ENCODE measurements at places on chromosomes 6 and 20.

DNA sequence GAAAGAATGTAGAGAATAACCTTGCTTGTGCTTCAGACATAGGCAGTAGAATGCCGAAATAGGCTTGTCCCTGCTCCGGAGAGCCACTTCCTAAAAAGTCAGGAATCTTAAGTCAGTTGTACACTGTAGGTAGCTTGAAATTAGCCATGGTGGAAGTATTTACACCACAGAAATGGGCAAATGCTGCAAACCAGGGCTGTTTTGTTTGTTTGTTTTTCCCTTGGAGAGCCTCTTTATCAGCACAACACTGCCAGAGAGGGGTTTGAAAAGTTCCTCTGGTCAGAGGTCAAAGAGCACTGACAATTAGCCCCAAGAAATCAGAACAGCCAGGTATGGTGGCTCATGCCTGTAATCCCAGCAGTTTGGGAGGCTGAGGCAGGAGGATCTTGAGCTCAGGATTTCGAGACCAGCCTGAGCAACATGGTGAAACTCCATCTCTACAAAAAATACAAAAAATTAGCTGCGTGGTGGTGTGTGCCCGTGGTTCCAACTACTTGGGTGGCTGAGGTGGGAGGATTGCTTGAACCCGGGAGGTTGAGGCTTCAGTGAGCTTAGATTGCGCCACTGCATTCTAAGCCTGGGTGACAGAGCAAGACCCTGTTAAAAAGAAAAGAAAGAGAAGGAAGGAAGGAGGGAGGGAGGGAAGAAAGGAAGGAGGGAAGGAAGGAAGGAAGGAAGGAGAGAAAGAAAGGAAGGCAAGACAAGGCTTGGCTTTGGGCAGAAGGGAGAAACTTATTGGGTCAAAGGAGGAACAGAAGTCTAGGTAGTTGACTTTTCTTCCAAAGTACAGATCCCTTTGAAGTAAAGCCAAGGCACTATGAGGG is 61.0 kb upstream of the ZMYND8 start:
- no peak for DNase-seq

GRCh38 chr20:48904566-48905296 is 16.8 kb upstream of the ARFGEF2 start:
- peak; percentile 70 for DNase-seq

GRCh38 chr20:40782043-40782368 is 93.0 kb upstream of the MAFB start:
- no peak for DNase-seq

DNA sequence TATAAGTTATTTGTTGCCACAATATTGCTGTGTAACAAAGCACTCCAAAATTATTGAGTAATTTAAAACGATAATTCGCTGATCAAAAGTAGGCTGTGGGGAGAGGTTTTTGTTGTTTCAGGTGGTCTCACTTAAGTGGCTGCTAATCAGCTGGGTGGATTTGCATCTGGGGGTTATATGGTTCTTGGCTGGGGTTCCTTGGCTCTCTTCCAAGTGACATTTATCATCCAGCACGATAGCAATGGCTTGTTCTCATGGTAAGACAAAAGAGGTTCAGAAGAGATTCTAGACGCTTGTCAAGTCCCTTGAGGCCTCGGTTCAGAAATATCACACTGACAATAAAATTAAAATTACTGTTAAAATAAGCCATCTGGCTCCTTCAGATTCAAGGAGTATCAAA is 1648.8 kb downstream of the GRIK2 start:
- DNase-seq, result no peak

- DNase-seq, result no peak
Measured at GRCh38 chr6:1709234-1709641, 99.5 kb downstream of the FOXC1 start.

- DNase-seq, result no peak
Measured at GRCh38 chr6:168581706-168582105, 140.7 kb downstream of the SMOC2 start.

DNA sequence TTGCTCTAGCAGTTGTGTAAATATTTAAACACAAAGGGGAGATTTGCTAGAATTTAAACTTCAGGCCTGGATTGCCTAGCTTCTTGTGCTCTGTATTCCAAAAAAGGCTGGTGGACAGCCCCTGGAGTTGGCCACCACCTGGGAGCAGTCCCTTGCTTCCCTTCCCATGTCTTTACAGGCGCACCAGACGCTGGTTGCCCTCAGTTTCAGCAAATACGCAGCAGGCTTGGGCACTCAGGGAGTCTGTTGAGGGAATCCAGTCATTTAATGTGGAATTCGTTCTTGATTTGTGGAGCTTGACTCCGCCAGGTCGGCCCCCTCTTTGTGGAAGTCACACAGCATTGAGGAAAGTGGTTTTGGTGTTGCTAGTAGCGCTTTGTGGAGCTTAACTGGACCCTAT is 156.8 kb downstream of the DTNBP1 start:
- no peak for DNase-seq

- peak; percentile 9 for DNase-seq
Measured at GRCh38 chr20:2178318-2179232, 76.9 kb downstream of the STK35 start.

GRCh38 chr6:43205849-43206248 is 23.4 kb downstream of the DNPH1 start:
- no peak for DNase-seq

GRCh38 chr6:71929047-71929446 is 42.7 kb downstream of the RIMS1 start:
- no peak for DNase-seq

DNA sequence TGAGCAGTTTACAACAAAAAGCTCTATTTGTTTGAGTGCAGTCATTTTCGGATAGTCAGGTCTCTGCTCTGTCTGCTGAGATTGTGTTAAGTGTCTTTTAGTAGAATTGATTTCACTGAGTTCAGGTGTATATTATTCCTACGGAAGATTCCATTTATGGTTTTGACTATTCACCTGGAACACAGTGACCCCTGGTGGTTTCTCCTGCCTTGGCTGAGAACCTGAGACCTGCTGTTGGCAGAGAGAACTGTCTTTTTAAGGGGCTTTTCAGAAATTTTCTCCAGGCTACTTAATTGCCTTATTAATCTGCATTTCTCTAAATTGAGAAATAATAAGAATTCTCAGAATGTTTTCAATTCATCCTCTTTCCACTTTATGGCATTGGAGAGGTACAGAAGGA is 508.0 kb downstream of the TBC1D32 start:
- DNase-seq, result no peak

DNA sequence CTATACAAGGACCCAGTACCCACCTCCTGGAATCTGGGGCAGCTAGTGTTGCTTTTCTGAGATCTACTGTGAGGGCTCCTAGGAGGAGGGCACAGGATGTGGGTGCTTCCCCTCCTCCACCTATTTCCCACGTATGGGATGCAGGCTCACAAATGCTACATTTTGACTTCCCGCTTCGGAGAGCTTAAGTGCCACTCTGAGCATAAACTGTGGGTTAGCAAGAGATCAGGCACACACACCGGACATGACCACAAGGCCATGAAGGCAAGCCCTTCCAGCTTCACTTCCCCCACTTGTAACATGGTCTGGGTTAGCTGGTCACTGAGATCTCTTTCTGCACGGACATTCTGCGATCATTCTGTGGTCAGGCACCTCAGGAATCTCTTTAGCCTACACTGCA is 15.7 kb upstream of the TGM3 start:
- DNase-seq, result no peak

DNA sequence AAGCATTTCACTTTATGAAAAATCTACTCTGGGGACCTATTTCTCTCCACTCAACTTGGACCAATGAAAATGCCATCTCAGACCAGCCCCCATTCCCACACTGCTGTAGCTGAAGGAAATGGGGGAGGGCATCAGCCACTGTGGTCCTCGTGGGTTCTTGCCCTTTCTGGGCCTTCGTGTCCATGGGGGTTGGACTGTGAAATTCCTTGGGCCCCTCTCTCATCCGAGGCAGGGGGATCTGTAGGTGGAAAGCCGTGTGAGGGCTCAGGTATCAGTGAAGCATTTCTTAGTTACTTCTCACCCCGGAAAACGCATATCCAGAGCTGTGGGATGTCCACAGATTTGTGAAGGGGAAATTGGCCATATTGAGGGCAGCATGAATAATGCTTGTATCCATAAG is 147.9 kb downstream of the CDC5L start:
- no peak for DNase-seq

DNA sequence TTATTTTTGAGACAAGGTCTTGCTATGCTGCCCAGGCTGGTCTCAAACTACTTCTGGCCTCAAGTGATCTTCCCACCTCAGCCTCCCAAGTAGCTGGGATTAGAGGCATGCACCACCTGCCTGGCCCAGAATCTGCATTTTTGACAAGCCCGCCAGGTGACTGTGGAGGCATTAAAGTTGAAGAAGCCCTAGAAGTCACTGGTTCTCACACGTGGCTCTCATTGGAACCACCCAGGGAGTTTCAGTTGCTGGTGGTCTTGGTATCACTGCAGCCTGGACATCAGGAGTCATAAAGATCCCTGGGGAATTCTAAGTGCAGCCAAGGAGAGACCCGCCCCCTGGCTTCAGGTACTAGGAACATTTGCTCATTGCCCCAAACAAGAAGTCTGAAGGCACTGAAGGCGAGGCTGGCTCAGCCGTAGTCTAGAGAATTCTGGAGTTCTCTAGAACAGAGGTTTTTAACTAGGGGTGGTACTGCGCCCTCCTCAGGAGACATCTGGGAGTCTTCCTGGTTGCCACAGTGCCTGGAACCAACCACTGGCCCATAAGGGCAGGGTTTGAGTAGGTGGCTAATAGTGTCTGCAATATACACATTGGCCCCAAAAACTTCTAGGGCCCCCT is 182.8 kb downstream of the ZMYND8 start:
- DNase-seq, result no peak

- DNase-seq, result no peak
Measured at GRCh38 chr20:50270569-50270968, 79.9 kb downstream of the CEBPB start.

- DNase-seq, result no peak
Measured at GRCh38 chr6:144264270-144265060, 20.7 kb upstream of the UTRN start.

- DNase-seq, result no peak
Measured at GRCh38 chr20:13418263-13419229, 197.5 kb downstream of the ISM1 start.

- no peak for DNase-seq
Measured at GRCh38 chr6:129661536-129662405, 48.2 kb downstream of the ARHGAP18 start.

- DNase-seq, result no peak
Measured at GRCh38 chr6:1111361-1111760, 200.5 kb upstream of the FOXQ1 start.

DNA sequence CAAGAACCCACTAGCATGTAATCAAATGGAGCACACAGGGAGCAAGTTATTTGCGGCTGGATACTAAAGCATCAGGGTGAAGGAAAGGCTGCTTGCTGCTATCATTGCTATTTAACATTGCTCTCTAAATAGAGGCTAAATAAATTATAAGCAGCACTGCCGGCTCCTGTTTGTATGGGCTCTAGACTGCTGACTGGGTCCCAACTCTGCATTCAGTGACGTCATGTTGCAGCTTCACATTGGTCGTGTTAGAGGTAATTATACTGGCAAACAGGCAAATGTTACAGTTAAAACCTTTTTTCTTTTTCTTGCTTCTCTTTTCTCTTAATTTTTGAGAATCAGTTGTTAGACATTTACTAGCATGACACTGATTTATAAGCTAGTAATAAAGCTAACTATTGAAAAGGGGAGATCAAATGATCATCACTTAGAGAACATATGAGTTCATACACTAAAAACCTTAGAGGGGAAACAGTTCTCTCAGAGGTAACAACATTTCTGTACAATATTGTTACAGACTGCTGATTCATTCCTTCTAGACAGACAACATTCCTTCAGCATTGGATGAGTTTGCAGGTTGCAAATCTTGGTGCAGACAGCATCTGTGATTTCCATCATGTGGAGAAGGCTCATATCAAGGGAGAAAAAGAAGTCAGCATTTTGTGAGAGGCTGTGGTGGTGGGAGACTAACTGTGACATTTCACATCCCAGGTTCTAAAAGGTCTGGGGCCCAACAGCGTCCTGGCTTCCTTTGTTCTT is 15.9 kb downstream of the RFPL4B start:
- no peak for DNase-seq

GRCh38 chr6:87155842-87156815 is 764 bp downstream of the ZNF292 start:
- peak; percentile 37 for DNase-seq

DNA sequence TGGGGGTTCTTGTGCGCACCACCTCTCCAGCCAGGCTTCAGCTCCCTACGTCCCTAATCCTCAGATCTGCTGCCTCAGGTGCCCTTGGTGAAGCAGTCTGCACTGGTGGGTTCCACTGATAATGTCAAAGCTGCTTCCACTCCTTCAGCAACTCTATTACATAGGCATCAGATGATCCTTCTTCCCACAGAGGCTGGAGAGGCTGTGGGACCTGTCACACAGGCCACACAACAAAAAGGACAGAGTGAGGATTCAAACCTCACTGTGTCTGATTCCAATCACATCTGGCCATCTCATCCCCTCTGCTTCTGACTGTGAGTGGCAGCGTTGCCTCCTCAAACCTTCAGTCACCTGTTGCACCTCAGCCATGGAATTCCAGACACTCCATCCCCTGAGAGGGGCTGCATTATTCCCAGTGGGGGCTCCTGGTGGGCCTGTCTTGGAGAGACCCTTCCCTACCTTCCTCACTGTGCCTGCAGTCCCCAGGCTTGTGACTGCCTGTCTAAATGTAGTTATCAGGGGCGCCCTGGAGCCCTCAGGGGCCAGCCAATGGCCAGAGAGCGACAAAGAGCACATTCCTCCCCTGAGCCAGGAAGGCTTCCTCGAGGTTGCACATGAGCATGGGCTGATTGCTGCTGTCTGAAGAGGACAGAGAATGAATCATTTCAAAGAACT is 211.4 kb upstream of the ECI2 start:
- no peak for DNase-seq

DNA sequence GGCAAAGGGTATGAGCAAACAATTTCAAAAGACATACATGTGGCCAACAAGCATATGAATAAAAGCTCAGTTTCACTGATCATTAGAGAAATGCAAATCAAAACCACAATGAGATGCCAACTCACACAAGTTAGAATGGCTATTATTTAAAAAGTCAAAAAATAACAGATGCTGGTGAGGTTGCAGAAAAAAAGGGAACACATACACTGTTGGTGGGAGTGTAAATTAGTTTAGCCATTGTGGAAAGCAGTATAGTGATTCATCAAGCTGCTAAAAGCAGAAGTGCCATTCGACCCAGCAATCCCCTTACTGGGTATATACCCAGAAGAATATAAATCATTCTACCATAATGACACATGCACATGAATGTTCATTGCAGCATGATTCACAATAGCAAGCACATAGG is 6.7 kb upstream of the KHDC1L start:
- DNase-seq, result no peak

DNA sequence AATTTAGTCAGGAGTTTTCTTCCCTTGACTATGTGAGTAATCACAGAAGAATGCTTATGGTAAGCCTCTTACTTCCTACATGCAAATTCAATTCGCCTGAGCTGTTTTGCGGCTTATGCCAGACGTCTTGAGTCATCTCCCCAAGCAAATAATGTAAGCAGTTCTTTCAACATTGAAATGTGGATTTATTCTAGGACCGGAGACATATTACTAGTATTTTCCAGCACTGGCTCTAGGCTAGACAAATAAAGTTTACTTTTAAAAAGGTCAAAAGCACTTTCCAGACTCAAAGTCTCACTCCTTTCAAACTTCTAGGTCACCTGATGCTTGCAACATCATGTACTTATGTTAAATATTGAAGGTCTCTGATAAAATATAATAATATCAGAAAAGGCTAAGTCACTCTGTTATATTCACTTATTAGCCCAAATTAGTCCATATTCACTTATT is 38.1 kb upstream of the NOX3 start:
- DNase-seq, result peak; percentile 86

Measured in skin of body (tissue), 3 donors.